ENCODE measurements at places on chromosomes 1 and 21.

GRCh38 chr1:92399076-92399475, 87.6 kb downstream of the GFI1 start:
- DNase-seq = no peak

DNA sequence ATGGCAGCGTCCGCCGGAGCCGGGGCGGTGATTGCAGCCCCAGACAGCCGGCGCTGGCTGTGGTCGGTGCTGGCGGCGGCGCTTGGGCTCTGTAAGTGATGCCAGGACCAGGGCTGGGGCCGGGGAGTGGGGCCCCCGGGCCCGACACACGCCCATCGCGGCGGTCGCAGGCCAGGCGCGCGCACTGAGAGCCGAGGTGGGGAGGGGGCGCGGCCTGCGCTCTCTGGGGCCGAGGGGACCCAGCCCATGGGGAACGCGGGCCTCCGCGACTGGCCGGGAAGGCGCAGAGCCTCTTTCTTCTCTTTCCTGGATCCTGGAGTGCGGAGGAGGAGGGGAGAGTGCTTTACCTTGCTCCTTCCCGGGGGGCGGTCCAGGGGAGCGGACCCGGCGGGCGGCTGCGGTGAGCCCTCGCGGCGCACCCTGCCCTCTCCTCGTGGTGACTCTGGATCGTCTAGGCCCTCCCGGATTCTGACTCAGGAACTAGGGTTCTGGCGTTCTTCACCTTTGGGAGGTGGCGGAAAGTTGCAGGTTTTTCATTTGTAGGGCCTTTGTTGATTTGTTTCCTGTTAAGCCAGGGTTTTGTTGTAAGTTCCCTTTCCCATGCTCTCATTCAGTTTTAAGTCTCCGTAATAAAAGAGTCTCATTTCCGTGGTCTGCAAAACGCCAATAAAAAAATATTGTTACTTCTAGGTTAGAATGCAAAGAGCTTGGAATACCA, 529 bp downstream of the MPZL1 start:
- DNase-seq = peak; percentile 62

- DNase-seq = no peak
These were observed 19.8 kb upstream of the SMYD3 start for GRCh38 chr1:246526915-246527314.

- no peak for DNase-seq
These were observed 41.0 kb downstream of the WASF2 start for GRCh38 chr1:27448982-27449381.

GRCh38 chr21:37219761-37220432, 47.2 kb downstream of the VPS26C start:
- no peak for DNase-seq

- no peak for DNase-seq
These were observed 109.9 kb upstream of the CXADR start for GRCh38 chr21:17402937-17403336.

DNA sequence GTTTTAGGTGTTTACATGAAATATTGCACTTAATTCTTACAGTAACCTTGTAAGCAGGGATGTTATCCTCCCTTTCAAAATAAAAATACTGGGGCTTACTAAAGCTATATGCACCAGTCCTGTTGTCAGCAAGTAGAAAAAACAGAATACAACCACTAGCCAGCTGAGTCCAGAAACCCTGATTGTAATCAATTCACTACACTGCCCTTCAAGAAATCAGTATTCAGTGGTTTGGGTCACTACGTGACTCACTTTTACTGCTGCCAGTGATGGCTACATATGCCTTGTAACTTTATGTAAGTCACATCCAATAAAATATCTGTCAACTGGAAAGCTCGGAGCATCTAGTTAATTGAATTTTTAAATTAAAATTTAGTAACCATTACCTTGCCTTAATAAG, 376.3 kb upstream of the DEPDC1 start:
- no peak for DNase-seq

DNA sequence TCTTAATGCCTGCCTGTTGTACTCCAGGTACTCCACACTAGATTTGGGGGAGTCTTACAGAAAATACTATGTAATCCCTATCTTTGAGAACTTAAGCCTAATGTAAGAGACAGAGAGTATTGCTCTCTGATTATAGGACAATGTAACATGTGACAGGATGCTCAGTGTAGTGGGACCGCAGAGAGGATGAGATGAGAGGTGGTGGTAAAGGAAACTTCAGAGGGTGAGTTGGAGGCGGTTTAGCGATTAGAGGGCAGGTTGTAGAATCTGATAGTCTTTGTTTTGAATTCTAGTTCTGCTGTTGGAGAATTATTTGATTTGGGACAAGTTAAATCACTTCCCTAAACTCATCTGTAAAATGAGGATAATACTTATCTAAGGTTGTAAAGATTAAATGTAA, 5.4 kb downstream of the SOAT1 start:
- no peak for DNase-seq

DNA sequence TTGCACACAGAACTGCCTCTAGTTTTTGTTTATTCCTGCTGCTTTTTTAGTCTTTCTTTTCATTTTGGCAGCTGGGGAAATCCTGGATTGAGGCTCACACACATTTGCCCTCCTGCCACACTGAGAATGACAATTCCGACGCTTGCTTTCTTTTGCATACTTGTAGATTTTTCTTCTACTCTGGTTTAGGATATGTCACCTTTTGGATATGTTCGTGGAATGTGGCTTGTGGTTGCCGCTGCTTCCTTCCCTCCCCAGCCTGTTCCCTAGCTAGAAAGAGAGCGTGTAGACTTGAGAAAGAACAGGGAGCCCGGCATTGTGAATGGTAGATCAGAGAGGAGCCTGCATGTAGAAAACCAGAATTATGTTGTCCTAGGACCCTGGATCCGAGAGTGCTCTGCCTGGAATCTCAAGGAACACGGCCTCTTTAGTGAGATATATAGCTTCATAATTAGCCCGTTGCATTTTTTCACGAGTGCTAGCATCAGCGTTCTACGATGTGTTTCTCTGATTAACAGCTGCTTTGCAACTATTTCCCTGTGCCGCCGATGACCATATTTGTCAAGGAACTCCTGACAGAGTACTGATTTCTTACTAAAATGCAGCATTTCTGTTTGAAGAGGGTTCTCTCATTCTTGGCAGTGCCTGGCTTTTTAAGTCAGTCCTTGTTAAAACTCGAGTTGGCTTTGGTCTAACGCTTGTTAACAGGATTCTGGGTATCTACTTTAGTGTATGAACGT, 56.2 kb downstream of the PEX14 start:
- DNase-seq = no peak

DNA sequence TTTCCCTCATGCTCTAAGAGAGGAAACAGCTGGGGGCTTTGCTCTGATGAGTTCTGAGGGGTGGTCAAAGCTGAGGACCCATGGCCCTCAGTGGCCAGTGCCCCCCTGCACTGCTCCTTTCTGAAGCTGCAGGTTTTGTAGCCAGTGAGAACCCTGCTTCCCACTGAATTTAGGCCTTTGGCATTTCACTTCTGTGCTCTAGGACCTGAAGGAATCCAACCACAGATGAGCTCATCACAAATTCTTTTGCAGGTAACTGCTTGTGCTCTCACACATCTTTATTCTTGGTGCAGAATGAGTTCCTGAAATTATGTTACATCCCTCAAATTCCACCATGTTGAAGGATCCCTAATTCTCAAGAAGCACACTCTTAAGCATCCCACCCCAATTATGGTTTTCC, 248.7 kb upstream of the IRF2BP2 start:
- no peak for DNase-seq

DNA sequence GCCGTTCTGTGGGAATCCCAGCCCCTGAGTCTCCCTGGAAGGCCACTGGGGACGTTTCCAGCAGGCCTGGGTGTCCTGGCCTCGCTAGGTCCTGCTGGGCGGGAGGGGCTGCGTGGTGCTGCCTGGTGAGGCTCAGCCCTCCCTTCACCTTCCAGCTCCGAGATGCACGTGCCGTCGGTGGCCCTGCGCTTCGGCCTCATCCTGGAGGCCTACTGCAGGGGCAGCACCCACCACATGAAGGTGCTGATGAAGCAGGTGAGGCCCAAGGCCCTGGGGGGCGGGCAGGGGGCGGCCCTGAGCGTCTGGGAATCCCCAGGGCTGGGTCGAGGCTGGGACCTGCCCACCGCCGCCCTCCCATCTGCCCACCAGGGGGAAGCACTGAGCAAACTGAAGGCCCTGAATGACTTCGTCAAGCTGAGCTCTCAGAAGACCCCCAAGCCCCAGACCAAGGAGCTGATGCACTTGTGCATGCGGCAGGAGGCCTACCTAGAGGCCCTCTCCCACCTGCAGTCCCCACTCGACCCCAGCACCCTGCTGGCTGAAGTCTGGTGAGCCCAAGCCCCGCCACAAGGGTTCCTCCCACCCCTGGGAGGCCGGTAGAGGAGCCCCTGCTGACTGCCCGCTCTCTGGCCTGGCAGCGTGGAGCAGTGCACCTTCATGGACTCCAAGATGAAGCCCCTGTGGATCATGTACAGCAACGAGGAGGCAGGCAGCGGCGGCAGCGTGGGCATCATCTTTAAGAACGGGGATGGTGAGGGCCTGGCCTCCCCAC, 70.3 kb downstream of the PIK3CD start:
- peak; percentile 29 for DNase-seq
